T follicular helper cell (primary cell): ENCODE measurements at places on chromosomes 3 and 15.

DNA sequence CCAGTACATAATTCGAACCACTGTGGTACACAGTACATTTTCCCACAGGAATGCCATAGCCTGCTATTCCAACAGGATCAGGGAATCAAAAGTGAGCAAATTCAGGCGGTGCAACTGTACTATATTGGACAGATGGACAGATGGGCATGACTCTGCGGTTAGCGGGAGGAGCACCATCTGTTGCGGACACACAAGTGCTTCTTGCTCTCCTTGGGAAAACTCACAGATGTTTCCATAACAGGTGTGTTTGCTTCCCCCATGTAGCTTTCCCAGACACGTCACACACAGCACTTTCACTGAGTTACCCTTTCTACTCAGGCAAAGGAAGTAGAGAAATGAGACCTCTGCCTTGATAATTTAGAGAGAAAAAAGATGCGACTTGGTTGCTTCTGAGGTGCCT, 325.1 kb upstream of the THBS1 start:
- no peak for DNase-seq

GRCh38 chr15:92018535-92019239, 165.2 kb downstream of the SLCO3A1 start:
- DNase-seq, result no peak

GRCh38 chr3:3509665-3510064, 289.6 kb upstream of the LRRN1 start:
- DNase-seq, result no peak

GRCh38 chr3:175558261-175558660, 699.1 kb downstream of the NAALADL2 start:
- no peak for DNase-seq

DNA sequence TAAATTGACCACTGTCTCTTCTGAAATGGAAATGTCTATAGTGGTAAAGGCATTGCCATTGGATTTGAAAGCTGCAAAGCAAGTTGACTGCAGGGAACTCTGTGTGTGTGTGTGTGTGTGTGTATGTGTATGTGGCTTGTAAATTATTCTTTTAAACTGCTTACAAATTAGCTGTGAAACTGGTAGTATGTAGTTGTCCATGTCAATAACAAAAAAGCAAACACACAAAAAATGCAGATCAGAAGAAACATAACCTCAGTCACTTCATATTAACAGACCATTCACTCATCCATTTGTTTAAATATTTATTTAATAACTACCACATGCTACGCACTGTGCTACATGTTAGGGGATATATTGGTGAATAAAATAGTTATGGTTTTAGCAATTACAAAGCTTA, 837.7 kb downstream of the FHIT start:
- DNase-seq, result no peak

- no peak for DNase-seq
Observed at GRCh38 chr3:17585394-17586325, 156.8 kb downstream of the TBC1D5 start.

GRCh38 chr15:42733027-42733426, 3.9 kb downstream of the CDAN1 start:
- DNase-seq, result no peak

GRCh38 chr3:117618462-117618861, 908.9 kb downstream of the TUSC7 start:
- DNase-seq, result no peak

- DNase-seq, result no peak
Observed at GRCh38 chr3:157453824-157454223, 17.2 kb downstream of the PTX3 start.

DNA sequence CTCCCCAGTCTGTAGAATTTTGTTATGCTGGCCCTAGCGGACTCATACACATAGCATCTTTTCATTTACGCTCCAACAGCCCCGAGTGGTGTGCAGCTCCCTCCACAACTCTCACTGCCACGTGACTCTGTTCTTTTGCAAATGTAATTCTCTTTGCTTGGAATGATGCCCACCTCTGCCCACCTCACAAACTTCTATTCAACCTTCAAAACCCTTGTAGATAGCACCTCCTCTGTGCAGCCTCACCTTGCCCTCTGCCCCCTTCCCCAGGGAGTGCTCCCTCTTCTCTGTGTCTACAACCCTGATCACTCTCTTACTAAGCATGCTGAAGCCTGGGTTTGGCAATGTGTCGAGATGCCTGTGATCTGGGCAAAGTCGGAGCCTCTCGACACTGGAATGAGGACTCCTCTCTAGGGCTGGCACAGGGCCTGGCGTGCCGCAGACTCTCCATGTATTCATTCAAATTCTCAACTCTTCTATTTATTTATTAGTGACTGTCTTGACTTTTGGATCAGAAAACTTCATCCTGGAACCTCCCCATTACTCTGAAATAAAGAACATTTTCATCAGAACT, 73.5 kb downstream of the MGLL start:
- no peak for DNase-seq

DNA sequence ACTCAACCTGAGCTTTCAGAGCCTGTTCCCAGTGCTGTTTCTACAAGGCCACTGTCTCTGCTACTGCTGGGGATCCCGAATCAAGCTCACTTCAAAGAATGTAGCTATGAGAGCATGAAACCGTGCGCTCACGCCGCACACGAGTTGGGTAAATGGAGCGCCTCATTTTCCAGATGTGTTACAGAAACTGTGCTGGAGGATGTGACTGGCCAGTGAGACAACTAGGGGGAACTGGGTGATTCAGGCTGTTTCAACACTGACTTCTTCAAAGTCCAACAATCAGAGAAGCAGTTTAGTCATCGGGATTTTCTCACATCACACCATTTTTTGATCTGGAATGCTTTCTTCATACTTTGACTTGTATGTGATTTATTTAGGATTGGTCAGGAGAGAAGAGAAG, 3.5 kb downstream of the ZNF710 start:
- no peak for DNase-seq

- no peak for DNase-seq
Observed at GRCh38 chr15:101506491-101506890, 17.0 kb upstream of the PCSK6 start.

- DNase-seq, result no peak
Observed at GRCh38 chr15:92394309-92395097, 822 bp downstream of the ST8SIA2 start.

- DNase-seq, result peak; percentile 31
Observed at GRCh38 chr15:101320501-101321052, 25.5 kb upstream of the SNRPA1 start.

GRCh38 chr3:165624761-165625160, 212.5 kb downstream of the BCHE start:
- no peak for DNase-seq

DNA sequence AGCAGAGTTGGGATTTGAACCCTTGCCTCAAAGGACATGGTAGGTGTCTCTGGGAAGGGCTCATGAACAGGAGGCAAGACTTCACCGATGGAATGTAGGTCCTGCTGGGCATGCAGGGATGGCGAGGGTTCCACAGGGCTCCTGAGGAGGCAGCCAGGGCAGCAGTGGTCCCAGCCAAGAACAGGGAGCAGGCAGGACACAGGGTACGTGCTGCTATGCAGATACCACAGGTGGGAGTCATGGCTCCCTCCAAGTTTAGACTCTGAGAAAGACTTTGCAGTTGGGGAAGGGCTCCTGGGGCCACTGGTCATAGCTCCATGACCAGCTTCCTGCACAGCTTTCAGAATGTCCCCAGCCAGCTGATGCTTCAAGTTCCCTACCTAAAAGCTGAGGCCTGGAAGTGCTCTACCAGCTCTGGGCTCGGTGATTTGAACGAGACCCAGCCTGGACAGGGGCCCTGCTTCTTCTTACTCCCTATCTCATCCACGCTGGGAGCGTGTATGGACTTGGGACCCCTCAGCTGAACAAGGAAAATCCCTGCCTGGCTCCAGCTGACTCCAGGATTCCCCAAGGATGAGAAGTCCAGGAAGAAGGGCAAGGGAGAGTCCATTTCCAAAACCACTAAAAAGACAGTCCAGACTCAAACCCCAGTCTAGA, 747 bp downstream of the MYL3 start:
- no peak for DNase-seq

DNA sequence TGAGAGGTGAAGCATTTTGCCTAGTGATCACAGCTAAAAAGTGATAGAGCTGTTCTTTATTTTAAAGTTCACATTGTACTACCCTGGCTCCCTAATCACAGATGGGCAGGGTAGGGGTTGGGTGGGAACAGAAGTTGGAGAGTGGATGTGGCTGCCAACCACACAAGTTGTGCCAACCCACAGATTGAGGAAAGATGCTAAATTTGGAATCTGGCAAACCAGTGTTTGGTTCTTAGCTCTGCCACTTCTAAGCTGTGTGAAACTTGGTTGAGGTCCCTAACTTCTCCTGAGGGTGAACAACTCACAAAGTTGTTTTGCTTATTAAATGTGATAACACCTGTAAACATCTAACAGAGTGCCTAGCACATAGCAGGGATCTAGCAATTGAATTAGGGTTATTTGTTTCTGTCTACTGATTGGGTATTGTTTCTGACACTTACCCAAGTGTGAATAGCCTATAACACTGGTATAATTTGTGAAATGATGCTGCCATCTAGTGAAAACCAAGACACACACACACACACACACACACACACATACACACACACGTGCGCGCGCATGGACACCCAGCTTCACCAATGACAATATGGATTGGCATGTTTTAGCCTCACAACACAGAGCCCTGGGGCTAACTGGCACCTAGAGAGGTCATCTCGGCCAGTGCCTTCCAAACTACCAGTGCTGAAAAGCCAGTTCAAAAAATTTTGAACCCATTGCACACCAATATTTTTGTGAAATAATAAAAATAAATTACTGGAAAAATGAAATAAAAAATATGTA, 25.3 kb downstream of the ADGRG7 start:
- DNase-seq, result no peak

GRCh38 chr3:190519886-190520285, 6.0 kb downstream of the IL1RAP start:
- no peak for DNase-seq

- no peak for DNase-seq
Observed at GRCh38 chr15:41483115-41483514, 10.6 kb upstream of the ITPKA start.

GRCh38 chr3:27366062-27366591, 3.1 kb downstream of the NEK10 start:
- no peak for DNase-seq

DNA sequence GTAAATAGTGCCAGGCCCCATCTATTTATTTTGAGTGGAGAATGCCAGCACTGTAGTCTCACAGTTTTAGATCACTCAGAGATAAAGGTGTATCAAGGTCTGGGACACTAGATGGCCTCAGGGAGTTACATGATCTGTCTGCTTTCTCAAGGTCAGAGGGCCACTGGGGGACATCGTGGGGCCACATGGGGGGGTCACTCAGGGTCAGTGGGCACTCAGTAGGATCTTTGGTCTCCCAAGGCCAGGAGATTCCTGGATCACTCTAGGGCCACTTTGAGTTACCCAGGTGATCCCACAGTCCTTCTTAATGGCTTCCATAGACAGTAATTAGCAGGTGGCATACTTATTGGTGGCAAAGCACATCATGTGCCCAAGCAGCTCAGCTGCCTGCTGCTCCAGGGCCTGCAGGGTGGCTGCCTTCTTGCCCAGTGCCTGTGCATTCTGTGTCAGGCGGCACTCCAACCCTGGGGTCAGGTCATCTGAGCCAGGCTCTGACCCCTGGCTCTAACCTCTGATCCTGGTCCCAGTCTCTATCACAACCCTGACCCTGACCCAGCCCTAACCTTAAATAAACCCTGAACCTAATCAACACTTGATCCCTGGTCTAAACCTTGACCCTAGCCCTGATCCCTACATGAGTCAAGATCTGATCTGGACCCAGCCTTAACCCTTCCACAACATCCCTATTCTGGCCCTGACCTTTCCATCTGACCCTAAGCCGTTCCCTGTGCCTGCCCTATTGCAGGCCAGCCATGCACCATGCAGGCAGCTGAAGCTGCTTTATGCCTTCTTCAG, 1.8 kb upstream of the LAMB2 start:
- no peak for DNase-seq

DNA sequence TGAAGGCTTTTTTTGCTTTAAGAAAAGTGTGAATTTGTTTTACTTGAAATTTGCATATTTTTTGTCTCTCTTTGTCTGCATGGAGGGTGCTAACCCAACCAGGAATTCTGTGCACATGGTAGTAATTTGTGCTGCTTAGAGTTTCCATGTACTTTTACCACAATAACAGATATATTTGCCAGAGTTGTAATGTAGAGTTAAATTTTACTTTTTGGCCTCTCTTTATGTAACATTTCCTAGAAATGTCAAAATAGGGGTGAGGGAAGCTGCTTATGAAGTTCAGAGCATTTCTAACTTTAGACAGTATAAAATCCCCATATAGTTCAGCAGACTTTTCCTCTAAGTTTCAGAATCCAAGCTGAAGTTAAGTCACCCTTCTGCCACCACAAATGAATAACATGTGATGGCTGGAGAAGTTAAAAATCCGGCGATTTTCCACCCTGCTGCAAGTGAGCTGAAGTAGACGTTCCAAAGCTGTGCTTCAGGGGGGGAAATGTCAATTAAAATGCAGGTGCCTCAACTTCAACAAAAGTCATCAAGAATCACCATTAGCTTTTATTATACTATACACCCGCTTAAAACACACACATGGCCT, 385.7 kb upstream of the NR2F2 start:
- no peak for DNase-seq

DNA sequence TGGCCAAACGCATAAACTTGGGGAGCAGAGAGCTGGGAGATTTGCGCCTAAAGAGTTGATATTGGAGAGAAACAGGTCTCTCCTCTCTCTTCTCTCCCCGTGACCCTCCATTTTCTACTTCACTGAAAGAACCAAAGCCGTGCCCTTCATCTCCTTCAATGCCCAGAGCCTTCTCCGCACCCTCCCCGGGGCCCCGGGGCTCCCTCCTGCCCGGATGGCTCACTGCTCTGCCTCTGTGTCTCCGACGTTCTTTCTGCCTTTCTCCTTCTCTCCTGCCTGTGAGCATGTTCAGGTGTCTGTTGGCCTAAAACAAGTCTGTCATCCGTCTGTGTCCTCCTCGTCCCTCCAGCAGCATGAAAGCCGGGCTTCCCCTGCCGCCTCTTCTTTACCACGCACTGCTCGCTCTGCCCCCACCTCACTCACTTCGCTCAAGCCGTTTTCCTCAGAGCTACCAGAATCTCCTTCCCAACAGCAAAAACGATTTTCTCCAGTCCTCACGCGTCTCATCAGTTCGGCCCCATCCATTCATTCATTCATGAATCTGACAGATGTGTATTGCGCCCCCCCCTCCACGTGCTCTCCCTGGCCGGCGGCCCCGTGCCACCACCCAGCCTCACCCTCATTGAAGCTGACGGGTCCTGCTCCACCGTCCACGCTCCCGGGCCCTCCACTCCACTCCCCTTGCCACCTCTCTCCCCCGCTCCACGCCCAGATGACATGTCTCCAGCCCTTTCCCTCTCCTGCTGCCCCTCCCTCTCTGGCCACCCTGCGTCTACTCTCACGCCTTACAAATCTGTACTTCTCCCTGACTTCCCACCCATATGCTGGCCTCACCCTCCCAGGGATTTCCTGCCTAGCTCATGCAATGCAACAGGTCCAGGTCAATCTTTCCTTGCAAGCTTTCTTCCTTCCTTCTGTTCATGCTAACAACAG, 10.2 kb downstream of the MUC4 start:
- no peak for DNase-seq

DNA sequence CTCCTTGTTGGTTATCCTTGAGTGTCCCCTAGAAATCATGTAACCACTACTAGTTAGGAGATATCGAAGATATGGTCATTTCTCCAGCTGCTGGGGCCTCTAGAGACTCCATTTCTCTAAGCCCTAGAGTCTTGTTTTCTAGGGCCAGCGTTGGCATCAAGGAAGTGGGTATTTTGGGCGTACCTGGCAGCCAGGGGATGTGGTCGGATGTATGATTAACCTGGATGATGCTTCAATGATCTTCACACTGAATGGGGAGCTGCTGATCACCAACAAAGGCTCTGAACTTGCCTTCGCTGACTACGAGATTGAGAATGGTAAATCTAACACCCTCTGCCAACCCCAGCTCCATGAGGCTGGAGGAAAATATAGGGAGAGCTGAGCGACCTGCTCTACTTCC, 325.5 kb downstream of the RYR3 start:
- no peak for DNase-seq
